NCI-H1092 (cell line): ENCODE measurements at places on chromosomes 5 and 9.

- DNase-seq, result no peak
Measured at GRCh38 chr9:106864373-106865143, 1.6 kb downstream of the ZNF462 start.

DNA sequence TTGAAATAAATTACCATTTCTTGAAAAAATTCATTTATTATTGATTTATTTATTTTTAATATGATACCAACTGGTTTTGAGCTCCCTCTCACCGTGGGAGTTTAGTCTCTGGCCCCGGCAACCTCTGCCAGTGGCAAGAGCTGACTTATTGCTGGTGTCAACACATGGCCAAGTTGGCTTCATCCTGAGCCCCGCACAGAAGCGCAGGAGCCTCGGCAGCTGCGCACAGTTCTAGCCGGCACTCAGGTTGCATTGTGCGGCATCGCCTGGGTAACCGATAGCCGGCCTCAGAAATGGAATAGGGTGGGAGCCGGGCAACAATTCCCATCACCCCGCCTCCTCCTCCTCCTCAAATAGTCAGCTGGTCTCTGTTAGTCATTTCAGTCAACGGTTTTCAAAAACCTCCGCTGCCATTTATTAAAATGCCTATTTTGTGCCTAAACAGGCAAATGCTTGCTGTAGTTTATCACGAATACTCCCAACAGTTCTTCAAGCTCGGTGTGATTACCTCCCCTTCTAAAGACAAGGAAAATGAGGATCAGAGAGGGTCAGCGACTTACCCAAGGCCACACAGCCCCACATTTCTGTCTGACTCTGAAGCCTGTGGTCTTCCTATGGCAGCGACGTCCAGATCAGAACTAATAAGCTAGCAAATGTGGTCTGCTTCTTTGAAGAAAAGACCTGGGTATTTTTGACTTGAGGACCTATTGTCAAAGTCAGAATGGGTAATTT, 15.7 kb upstream of the MSX2 start:
- DNase-seq, result no peak

DNA sequence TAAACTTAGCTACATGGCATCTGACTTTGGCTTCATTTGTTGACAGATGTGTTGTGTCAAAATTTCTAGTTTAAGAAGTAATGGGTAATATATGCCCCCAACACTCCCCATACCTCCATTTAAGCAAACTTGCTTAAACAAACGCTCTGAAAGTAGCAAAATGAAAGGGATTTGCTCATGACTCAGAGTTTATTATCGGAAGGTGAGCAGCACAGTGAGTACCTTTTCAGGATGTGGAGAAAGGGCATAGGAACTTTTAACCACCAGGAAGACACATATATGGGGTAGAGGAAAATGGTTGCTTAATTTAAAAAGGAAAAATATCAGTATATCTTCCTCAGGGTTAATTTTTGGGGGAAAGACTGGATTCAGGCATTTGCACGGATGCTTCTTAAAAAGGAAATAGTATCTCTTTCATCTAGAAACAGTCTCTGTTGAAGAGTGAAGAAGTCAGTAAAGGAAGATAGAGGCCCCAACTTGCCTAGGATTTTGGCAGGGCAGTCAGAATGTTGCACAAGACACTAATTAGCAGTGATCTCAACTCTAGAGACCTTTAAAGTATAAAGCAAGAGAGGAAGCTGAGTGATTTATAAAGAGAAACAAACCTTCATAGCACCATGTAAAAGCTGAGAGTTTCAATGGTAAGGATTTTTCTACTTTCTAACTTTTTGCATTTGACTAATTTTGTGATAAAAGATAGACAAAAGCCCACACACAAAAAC, 155.1 kb downstream of the TRIO start:
- DNase-seq, result no peak

- DNase-seq, result no peak
Measured at GRCh38 chr9:114445616-114446015, 57.8 kb upstream of the AKNA start.

DNA sequence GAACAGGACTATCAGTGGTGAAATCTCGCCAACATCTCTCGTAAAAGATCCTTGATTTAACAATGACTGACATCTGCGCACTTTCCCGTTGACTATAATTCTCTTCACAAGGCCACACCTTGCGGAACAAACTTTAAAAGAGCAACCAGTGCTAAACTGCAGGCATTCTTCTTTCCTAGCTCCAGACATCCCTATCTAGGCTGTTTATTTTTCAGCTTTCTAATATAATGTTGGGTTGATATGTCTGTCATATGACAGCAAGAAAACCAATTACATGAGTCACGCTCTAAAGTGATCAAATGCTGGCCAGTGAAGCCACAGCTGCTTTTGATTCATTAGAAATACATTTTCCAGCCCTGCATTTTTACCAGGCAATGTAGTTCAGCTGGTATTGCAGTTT, 162.5 kb downstream of the ELAVL2 start:
- DNase-seq, result no peak

- DNase-seq, result no peak
Measured at GRCh38 chr9:121640076-121640475, 11.4 kb upstream of the DAB2IP start.

GRCh38 chr5:176170084-176170483, 68.1 kb upstream of the SIMC1 start:
- no peak for DNase-seq

- no peak for DNase-seq
Measured at GRCh38 chr5:103336941-103337340, 78.4 kb downstream of the MACIR start.

GRCh38 chr9:114097613-114098020, 1.5 kb downstream of the KIF12 start:
- DNase-seq, result no peak

GRCh38 chr5:17150531-17150930, 66.9 kb upstream of the BASP1 start:
- DNase-seq, result no peak

- no peak for DNase-seq
Measured at GRCh38 chr9:134658378-134658955, 16.9 kb downstream of the COL5A1 start.

GRCh38 chr9:125172031-125172755, 17.4 kb downstream of the PPP6C start:
- DNase-seq, result no peak

GRCh38 chr5:68533051-68533450, 317.5 kb downstream of the PIK3R1 start:
- no peak for DNase-seq

GRCh38 chr5:127320032-127320965, 29.7 kb downstream of the MEGF10 start:
- DNase-seq, result no peak

GRCh38 chr5:4983701-4984100, 156.4 kb upstream of the ADAMTS16 start:
- DNase-seq, result no peak

- DNase-seq, result no peak
Measured at GRCh38 chr9:92747459-92748232, 17.0 kb downstream of the BICD2 start.

GRCh38 chr5:122267185-122267584, 44.9 kb upstream of the SNCAIP start:
- DNase-seq, result no peak

DNA sequence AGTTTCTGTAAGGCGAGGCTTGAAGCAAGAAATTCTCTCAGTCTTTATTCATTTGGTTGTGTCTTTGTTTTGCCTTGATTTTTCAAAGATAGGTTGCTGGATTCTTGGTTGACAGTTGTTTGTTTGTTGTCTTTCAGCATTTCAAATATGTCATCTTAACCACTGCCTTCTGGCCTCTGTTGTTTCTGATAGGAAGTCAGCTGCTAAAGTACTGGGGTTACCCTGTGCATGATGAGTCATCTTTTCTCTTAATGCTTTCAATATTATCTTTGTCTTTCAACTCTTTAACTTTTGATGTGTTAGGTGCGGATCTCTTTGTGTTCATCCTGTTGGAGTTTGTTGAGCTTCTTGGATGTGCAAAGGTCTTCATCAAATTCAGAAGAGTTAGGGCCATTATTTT, 1571.3 kb downstream of the MAT2B start:
- DNase-seq, result no peak

GRCh38 chr5:80097451-80097850, 62.3 kb downstream of the THBS4 start:
- DNase-seq, result no peak

DNA sequence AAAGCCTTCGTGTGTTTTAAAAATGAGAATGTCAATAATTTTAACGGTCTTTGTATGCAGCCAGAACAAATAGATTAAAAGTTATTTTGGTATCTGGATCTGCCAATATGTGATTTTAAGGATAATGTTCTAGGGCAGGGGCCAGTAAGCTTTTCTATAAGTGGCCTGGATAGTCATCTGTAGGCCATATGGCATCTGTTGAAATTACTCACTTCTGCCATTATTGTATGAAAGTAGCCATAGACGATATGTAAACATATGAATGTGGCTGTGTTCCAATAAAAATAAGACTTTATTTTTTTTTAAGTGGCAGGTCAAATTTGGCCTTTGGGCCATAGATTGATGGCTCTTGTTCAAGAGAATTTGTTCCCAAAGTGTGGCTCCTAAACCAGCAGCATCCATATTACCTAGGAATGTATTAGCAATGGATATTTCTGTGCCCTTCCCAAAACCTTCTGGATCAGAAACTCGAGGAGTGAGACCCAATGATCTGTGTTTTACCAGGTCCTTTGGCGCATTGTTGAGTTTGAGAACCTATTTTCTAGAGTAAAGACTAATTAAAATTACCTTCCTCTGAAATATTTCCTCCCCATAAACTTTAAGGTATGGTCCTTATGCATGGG, 55.9 kb downstream of the C6 start:
- DNase-seq, result no peak

DNA sequence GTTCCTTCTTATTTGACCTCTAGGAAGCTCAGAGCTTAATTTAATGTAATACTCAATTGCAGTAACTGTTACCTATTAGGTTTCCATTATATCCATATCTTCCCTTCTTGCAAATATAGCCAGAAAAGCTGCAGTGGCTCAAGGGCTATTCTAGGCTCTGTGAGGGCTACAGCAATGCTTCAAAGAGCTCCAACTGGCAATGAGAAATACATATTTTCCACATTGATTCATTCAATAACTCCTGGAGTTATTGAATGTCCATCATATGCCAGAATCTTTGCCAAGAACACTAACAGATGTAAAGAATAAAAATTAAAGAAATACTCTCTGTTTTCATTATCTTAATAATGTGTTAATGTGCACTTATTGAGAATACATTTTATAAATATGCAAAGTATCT, 396.9 kb upstream of the PAPPA start:
- DNase-seq, result no peak

DNA sequence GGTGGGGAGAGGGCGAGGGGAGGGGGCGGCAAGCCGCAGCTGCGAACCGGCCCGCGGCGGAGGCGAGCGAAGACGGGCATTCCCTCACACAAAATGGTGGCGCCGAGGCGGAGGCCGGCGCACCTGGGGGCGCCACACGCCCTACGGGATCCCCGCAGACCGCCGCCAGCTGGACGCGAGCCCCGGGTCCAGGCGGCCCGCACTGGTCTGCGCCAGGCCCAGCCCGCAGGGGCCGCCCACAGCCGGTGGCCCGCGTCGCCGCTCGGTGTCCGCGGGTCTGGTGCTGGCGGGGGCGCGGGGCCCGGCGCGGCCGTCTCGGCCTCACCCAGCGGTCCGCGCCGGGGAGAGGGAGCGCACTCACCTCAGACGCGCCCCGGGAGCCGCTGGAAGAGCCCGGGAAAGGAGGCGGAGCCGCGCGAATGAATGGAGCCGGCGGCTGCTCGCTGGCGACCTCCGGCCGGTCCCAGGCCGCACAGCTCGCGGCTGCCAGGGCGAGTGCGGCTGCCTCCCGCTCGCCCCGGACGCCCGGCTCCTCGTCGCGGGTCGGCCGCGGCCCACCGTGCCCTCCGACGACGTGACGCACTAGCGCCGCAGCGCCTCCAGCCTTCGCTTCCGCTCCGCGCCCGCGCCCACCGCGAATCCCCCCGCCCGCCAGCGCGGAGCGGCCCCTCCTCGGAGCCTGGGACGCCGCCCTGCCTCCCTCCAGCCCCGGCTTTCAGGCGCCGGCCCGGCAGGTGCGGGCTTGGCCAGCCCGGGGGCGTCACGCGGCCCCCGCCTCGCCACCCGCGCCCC, at the start of gene FAM169A:
TSS of gene FAM169A (minus strand) at position 584 of the 792 bp plus-strand sequence. CDS start 24,711 bp downstream, outside the sequence.
- no peak for DNase-seq

DNA sequence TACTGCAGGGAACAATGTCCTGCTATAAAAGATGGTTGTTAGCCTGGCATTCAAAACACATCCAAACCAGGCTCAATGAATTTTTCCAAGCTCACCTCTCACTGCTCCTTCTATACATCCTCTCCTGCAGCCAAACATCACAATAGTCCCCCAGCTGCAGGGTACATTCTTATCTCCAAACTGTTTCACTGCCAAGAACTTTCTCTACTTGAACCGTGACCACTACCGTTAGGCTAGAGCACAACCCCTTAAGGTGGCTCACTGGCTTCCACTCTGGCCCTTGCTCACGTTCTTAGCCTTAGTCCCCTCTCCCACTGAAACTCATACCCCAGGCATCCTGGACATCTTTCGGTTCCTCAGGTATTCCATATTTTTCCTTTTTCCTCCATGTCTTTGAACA, 29.0 kb upstream of the ANXA6 start:
- no peak for DNase-seq

- DNase-seq, result no peak
Measured at GRCh38 chr5:29089591-29090130, 2051.3 kb upstream of the CDH9 start.
